ENCODE measurements at places on chromosomes 5 and 9. TPM values are rescaled to one million over a fixed set of nuclear protein-coding genes. Genes with fewer than 3 reads are reported as not detected.

Gene CCDC192
- 2.4 TPM for polyA plus RNA-seq

Gene SLC46A2
- polyA plus RNA-seq = not detected

Gene IL5
- not detected for polyA plus RNA-seq

Gene SPATA31D4
- not detected for polyA plus RNA-seq

Gene SMIM33
- 4.8 TPM for polyA plus RNA-seq

Measured in sigmoid colon (tissue), 7 donors.